Activated T-cell treated with anti-CD3 and anti-CD28 coated beads, Interleukin-2, amount 50 U/mL, for 1 hour (primary cell): ENCODE measurements at places on chromosomes 13 and 19.

DNA sequence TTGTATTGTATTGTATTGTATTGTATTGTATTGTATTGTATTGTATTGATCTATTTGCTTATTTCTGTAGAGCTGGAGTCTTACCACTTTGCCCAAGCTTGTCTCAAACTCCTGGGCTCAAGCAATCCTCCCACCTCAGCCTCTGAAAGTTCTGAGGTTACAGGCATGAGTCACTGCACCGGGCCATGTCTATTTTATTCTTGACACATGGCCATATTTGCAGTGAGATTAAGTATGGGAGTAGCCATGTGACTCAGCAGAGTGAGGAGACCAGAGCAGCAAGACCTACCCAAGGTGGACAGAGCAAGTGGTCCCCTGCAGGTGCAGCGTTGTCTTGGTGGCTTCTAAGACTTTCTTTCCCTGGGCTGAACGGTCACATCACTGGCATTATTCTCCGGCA, 49.1 kb upstream of the UBAC2 start:
- DNase-seq, result no peak

DNA sequence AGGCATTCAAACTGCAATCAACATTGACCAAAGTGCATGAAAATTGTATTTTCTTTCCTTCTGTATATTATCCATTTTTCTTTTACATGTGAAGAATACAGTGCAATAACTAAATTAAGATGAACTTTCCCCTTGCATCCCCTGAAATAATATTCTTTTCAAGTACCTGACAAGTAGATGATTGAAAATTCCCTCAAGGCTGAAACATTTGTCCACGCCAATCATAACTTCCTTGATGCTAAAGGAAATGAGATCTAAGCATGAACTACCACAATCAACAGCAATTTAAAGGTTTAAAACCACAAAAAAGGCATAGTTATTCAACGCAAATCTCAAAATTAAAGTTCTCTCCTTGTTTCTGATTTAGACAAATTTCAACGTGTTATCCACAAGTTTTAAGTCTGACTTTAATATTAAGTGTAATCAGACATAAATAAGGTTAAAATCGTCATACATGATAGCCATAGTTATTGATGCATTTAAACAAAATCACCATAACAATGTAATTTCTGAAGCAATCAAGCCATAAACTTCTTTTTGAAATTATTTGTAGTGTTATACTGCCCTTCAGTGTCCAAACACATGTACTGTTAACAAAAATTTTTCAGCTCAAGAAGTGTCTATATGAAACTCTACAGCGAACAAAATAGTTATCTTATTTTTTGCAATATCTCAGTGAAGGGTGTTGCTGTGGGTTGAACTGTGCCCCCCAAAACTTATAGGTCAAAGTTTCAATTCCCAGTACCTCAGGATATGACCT, 169.5 kb downstream of the DCLK1 start:
- no peak for DNase-seq

- DNase-seq, result no peak
Measured at GRCh38 chr19:5557691-5558090, 10.1 kb downstream of the TINCR start.

DNA sequence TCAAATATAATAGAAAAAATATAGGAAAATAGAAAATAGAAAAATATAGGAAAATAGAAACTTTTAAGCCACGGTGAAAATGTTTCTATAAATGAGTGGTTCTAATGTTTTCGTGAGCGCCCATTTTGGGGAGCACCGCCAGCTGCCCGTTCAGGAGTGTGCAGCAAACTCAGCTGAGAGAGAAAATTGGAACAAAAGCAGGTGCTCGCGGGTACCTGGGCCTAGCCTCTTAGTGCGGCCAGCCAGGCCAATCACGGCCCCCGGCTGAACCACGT, 204 bp upstream of the PDX1 start:
- DNase-seq, result no peak

GRCh38 chr19:35066691-35067563, 25.4 kb downstream of the HPN start:
- peak; percentile 90 for DNase-seq
